Hepatic stellate cell (primary cell): ENCODE measurements at places on chromosomes 12 and 14.
A peak's percentile ranks its signal among the peaks of the same experiment; 100 is the strongest.

DNA sequence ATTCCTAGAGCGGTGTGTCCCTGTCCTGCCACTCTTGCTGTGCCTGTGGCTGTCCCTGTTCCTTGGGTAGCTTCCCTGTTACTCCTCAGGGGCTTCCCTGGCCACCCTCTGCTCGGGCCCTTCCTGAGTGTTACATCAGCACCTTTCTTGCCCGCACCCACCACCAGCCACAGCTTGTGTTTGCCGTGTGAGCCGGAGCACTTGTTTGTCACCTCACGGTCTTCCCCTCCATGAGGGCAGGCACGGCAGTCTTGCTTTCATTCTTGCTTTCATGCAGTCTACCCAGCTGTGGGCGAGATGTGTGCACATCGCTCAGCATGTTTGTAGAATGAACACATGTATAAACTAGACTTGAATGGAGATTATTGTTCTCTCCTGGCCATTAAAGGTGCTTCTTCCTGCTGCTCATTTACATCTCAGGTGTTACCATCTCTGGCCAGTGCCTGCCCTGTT, 42.0 kb downstream of the TRAF3 start:
- DNase-seq: no peak

DNA sequence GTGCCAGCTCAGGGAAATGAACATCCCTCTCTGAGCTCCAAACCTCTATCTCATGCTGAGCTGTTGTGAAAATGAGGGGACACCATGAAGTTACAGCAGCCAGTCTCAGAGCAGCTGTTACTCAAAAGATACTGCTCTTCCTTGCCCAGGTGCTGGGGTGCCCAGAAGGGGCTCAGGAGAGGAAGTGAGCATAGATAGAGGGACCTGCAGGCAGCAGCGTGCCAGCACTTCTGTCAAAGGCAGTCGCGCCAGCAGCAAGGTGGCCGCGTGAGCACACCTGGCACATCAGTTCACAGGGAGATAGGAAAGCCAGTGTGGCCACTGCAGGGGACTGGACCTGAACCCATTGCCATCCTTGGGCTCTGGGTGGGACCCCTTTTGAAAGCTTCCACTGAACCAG, 27.8 kb downstream of the C14orf132 start:
- DNase-seq: no peak

DNA sequence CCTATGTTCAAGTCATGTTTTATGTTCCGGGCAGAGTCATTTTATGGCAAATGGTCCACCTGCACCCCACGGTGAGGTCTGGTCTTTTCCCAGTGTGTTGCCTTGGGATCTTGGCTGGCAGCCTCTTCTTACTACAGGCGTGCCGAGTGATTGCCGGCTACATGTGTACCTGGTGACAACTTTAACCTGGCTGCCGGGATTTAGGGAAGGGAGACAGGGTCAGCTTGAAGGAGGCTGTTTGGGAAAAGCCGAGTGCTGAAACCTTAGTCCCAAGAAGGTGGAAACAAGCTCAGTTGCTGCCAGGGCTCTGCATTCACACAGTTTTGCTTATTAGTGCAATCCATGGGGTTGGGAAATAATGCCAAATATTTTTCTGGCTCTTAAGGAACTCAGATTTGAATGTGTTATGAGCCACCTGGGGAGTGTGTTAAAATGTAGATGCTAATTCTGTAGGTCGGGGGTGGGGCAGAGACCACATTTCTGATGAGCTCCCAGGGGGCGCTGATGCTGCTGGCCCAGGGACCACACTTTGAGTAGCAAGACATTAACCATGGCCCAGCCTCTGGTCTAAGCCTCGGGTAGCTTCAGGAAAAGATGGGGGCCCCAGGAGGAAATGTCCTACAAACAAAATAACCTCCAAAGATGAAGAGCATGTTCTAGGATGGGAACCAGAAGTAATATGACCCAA, 179.6 kb downstream of the TBX5 start:
- no peak for DNase-seq

DNA sequence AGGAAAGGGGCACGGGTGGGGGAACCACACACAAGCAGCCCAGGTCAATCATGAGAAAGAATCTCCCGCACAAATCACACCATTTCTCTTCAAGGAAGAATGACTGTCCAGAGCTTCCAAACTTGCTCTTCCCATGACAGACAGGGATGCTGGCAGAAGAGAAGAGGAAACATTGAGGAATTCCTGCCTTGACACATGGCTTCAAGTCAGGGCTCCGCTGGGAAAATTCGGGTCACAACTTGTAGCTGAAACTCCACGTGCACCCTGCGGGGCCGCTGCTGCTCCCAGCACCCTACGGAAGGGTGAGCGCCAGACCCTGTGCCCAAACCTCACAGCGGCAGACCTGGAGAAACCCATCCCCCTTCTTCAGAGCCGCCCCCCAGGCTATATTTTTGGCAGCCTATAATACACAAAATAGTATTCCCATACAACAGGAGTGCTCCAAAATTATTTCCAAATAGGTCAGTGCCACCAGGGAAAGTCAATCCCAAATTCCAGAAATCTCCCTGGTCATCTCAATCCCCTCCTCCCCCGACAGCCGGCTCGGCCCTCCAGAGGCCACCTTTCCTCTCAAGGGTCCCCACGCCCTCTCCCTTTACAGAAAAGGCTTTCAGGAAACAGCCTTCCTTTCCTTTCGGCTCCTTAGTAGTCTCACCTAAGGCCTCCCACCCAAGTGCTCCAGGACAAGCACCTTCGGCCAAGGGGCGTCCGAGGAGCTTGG, 1.3 kb downstream of the TMEM132D start:
- DNase-seq: no peak

GRCh38 chr14:94686511-94687160, 74.4 kb downstream of the SERPINA3 start:
- DNase-seq: no peak

DNA sequence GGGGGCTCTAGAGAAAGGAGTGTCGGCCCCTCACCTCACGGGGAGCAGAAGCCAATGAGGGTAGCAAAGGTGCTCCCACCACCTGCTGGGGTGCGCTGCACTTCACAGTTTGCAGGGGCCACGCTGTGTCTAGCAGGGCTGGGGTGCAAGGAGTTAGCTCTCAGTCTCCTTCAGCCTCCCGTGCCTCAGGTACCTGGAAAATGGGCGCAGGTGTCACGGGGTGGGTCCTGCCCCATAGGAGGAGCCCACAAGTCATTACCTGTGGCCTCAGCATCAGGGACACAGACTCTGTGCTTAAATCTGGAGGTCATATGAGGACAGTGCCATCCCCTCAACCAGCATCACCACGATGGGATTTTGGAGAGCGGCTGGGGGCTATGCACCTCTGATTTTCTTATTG, 326.7 kb downstream of the ADGRD1 start:
- DNase-seq: no peak

DNA sequence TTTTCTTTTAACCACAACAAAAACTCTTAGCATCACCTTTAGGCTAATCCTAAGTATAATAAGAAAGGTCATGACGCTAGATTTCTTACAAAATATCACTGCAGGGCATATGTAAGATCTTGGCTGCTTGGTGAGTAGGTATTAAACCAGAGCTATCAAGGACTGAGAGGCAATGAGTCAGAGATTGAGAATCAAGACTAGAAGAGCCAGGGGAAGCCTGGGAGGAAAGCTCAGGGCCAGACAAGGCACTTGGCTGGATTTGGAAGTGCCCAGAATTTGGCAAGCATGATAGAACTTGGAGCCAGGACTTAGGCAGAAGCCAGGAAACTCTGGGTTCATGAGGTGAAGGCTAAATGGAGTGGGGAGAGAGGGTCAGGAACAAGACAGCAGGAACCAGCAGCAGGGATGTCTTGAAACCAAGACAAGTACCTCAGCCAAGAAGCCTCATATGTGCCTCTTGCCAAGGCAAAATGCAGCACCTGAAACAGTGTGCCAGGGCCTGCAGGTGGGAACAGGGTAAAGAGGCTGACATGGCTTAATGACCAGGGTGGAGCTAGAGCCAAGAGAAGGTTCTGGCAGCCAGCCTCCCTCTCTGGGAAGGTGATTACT, 49.9 kb downstream of the PTHLH start:
- peak; percentile 31 for DNase-seq

DNA sequence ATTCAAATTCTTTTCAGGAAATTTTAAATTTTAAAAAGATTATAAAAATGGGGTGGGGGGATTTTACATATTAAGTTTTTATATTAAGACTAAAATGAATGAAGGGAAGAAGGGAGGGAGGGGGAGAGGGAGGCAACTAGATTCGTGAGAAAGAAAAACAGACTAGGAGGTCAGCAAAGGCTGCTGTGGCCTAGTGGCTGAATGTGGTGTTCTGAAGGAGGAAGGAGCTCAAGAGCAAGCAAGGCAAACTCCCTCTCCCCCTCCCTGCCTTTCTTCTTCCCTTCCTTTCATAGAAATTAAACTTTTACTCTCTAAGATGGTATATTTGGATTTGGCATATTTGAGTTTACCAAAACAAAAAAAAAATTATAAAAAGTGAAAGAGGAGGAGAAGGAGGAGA, 18.1 kb downstream of the DYRK2 start:
- no peak for DNase-seq

GRCh38 chr12:75452675-75453330, 27.8 kb upstream of the GLIPR1 start:
- DNase-seq: no peak
